Activated naive CD4-positive, alpha-beta T cell treated with anti-CD3 and anti-CD28 coated beads, Interleukin-2, amount 50 U/mL, for 16 hours (primary cell): ENCODE measurements at places on chromosomes 4 and X.

GRCh38 chr4:23333556-23333945 is 556.3 kb downstream of the PPARGC1A start:
- no peak for DNase-seq

- no peak for DNase-seq
Measured at GRCh38 chr4:118727360-118727759, 42.2 kb downstream of the METTL14 start.

DNA sequence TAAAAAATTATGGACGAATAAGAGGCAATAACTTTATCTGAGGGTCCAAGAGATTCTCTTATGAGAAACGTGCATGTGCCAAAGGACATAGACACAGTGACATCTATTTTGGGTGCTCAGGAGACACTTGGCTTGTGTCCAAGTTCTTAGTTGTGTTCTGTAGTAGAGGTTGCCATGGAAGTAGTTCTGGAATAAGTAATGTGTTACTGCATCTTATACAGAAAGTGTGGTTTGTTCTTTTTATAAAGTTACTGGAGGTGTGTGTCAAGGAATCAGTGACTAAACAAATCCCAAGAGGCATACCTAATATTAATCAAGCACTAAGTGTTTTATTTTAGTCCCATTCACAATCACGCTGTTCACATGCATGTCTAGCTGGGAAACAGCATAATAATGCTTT is 305.7 kb downstream of the ARHGAP24 start:
- DNase-seq, result no peak

DNA sequence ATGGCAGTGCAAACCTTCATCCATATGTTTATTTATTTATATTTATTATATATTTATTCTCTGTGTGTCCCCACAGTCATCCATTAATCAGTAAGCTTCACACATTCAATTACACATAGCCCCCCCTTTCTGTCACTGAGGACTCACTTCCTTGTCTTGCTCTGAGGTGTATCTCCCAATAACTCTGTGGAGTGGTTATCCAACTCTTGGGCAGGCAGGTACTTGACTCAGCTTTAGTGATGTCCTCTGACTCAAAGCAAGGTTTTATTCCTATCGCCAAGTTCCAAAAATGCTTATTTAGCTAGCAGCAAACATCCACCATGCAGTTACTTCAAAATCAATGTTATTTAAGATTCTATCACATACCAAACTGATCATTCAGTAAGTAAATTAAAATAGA is 25.2 kb upstream of the NDP start:
- no peak for DNase-seq

DNA sequence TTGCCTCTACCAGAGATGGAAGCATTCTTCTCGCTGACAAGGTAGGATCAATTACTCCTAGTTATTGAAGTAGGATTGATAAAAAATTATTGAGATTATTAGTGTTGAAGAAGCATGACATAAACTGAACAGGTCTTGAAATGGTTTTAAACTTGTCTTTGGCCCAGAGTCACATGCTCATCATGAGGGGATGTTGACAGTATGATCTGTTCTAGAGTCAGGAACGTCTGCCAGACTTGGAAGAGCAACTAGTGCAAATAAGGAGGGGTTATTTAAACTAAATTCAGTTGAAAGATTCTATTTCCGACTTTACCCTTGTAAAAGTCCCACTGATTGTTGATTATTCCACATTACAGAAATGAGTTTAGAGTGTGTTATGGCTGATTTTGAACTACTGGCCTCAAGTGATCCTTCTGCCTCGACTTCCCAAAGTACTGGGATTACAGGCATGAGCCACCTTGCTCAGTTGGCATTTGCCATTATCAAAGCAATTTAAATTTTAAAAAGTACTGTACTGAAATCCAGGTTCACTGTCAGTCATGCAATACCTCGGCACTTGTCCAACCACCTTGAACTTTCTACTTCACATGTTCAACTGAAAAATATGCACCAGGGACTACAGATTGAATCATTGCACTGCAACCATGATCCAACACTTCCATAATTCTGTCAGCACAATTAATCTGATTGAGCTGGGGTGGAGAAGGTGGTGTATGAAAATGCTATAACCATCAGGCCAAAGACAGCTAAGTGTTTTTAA is 19.7 kb downstream of the FABP2 start:
- DNase-seq, result no peak

DNA sequence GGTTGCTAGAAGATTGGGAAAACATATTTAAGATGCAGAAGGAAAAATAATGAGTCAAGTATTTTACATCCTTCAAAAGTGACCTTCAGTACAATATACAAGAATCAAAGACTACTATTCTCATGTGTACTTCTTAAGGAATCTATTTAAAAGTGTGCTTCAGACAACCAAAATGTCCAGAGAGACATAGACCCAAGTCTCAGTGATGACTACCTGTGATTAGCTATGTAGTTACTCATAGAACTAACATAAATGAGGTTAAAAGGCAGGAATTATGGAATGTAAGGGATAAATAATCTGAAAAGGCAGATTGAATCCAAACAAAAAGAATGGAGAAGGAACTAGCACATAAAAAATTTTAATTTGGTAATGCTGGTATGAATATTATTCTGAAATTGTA is 634.7 kb upstream of the FAM241A start:
- no peak for DNase-seq

GRCh38 chr4:98674404-98675173 is 16.2 kb upstream of the TSPAN5 start:
- DNase-seq, result no peak
